Transverse colon (tissue), 4 donors: ENCODE measurements at places on chromosomes 11 and 22. TPM values are rescaled to one million over a fixed set of nuclear protein-coding genes. Genes with fewer than 3 reads are reported as not detected.
A peak's percentile ranks its signal among the peaks of the same experiment; 100 is the strongest.

ELMOD1 gene
- 0.27 TPM for total RNA-seq

GRCh38 chr22:40541300-40541699 lies 95.2 kb downstream of the MRTFA start:
- DNase-seq, result no peak
- H3K4me1 ChIP-seq, result no peaks in the 10 kb centered on the region
- H3K27me3 ChIP-seq, result no peaks in the 10 kb centered on the region
- no peak overlapping the region for H3K27ac ChIP-seq
- H3K36me3 ChIP-seq, result no peaks in the 10 kb centered on the region
- H3K4me3 ChIP-seq, result no peak overlapping the region

NAV2 gene
- 35.2 TPM for total RNA-seq

DNA sequence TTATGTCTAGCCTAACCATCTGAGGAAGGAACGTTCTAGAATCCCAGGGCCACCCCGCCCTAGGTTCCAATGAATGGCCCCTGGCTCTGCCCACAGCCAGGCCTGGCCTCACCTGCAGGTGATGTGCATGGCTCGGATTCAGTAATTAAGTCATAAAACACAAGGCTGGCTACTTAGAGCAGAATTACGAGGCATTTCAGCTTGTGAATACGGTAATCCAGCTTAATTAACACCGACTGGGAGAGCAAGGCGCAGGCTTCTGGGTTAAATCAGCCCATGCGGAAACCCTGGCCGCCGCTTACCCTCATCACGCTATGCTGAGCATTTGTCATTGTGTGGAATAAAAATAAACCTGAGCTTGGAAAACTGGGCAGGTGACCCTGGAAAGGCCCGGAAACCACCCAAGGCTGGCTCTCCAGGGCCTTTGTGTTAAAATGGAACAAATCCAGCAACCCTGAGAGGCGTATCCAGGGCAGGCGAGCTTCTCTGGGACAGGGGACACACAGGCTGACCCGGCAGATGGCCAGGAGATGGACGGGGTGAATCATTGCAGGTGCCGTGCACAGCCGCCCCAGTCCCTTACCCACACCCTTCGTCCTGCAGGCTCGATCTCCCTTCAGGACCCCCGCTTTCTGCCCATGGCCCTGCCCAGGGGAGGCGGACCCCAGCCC lies 220.2 kb downstream of the CTTN start:
- no peak overlapping the region for H3K4me3 ChIP-seq
- peaks cover 8% of the 10 kb centered on the region for H3K4me1 ChIP-seq
- H3K27ac ChIP-seq, result peak overlapping the region; percentile 77
- no peaks in the 10 kb centered on the region for H3K36me3 ChIP-seq

- no peak overlapping the region for H3K4me3 ChIP-seq
- H3K27me3 ChIP-seq, result no peaks in the 10 kb centered on the region
- no peak overlapping the region for H3K27ac ChIP-seq
Measured at GRCh38 chr11:73965764-73966121, 14.9 kb downstream of the DNAJB13 start.

DNA sequence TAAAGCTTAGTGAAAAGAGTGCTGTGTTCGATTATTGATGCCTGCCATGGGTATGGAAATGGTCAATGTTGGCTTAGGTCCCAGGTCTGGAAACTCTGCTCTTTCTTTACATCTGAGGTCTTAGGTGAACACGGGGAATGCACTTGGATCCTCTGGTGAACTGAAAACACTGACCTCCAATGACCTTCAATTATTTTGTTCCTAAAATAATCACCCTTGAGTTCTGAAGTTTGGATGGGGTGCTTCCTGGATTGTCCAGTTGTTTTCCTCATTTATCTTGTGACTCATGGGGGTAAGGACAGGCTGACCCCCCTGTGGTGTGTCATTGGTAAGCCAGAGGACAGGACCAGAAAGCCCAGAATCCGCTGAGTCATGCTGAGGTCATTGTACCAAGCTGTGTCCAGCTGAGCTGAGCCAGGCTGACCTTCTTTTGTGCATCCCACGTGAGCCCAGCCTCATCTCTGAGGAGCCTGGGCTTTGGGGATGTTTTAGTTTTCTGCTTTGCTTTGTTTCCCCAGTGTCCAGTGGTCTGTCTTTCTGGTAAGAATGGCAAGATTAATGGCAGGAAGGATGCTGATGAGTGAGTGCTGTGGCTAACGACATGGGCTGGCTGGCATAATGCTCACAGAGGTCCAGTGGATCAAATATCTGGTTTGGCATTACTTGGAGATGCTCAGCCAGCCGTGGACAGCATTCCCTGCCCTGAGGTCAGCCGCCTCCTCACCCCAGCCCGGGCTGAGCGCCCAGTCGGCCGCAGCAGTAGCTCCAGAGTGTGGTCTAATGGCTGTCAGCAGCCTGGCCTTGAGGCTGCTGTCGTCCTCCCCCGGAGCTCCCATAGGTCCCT lies 35.6 kb downstream of the AMPD3 start:
- H3K36me3 ChIP-seq, result no peaks in the 10 kb centered on the region
- DNase-seq, result peak; percentile 74
- H3K27me3 ChIP-seq, result no peaks in the 10 kb centered on the region

- no peaks in the 10 kb centered on the region for H3K4me1 ChIP-seq
- no peak for DNase-seq
- no peaks in the 10 kb centered on the region for H3K27me3 ChIP-seq
- H3K27ac ChIP-seq, result no peak overlapping the region
Measured at GRCh38 chr11:122363296-122363695, 247.3 kb upstream of the BLID start.

- peak; percentile 39 for DNase-seq
- H3K36me3 ChIP-seq, result peaks cover 3% of the 10 kb centered on the region
- peak overlapping the region; percentile 21 for H3K4me3 ChIP-seq
- peaks cover 31% of the 10 kb centered on the region for H3K4me1 ChIP-seq
Measured at GRCh38 chr11:64892411-64892831, 14.0 kb upstream of the EHD1 start.

DNA sequence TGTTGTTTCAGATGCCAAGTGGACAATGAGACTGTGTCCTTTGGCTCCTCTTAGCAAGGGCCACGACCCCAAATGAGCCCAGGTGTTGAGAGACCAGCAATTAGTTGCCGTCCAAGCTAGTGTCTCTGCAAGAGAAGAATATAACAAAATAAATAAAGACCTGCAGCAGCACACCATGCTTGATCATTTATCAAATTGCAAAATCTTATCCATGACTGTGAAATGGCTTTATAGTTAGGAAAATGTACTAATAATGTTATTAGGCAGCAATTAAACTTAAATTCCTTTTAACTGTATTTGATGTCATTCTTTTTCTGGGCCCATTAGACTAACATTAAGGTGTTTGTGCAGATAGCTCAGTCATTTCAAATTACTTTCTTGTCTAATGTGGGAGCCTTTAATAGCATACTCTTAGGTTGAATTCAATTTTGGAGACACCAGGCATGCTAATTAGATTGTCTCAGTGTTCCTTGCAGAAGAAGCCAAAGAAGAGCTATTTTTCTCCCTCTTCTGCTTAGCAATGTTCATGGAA lies 176.1 kb downstream of the RRAS2 start:
- no peaks in the 10 kb centered on the region for H3K36me3 ChIP-seq
- H3K27ac ChIP-seq, result no peak overlapping the region
- no peak overlapping the region for H3K4me3 ChIP-seq

ROBO4 gene
- 6.2 TPM for total RNA-seq

MGAT3 gene
- total RNA-seq, result 1.2 TPM

FAM227A gene
- 0.79 TPM for total RNA-seq

MN1 gene
- 1.1 TPM for total RNA-seq

- peaks cover 22% of the 10 kb centered on the region for H3K4me1 ChIP-seq
- peaks cover 46% of the 10 kb centered on the region for H3K27me3 ChIP-seq
- no peak overlapping the region for H3K4me3 ChIP-seq
- H3K27ac ChIP-seq, result peak overlapping the region; percentile 23
- H3K36me3 ChIP-seq, result no peaks in the 10 kb centered on the region
Measured at GRCh38 chr22:42717197-42717928, 3.3 kb downstream of the A4GALT start.

DNA sequence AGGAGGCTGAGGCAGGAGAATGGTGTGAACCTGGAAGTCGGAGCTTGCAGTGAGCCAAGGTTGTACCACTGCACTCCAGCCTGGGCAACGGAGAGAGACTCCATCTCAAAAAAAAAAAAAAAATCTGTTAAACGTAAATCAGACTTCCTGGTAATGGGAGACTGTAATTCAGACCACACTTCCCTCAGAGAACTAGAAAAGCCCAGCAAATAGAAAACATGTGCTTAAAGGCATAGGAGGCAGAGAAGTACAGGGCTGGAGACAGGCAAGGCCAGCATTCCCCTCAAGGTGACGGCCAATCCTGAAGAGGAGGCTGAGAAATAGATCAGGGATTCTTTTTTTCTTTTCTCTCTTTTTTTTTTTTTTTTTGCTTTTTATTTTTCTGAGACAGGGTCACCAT lies 8.2 kb downstream of the GGT5 start:
- H3K4me1 ChIP-seq, result no peaks in the 10 kb centered on the region
- no peak overlapping the region for H3K4me3 ChIP-seq
- no peak for DNase-seq
- H3K36me3 ChIP-seq, result no peaks in the 10 kb centered on the region
- H3K27me3 ChIP-seq, result no peaks in the 10 kb centered on the region

ELFN2 gene
- total RNA-seq, result not detected

GRCh38 chr11:80321786-80322185 lies 881.0 kb upstream of the TENM4 start:
- no peaks in the 10 kb centered on the region for H3K36me3 ChIP-seq
- H3K27me3 ChIP-seq, result no peaks in the 10 kb centered on the region
- no peaks in the 10 kb centered on the region for H3K4me1 ChIP-seq
- H3K4me3 ChIP-seq, result no peak overlapping the region
- H3K27ac ChIP-seq, result no peak overlapping the region

DNA sequence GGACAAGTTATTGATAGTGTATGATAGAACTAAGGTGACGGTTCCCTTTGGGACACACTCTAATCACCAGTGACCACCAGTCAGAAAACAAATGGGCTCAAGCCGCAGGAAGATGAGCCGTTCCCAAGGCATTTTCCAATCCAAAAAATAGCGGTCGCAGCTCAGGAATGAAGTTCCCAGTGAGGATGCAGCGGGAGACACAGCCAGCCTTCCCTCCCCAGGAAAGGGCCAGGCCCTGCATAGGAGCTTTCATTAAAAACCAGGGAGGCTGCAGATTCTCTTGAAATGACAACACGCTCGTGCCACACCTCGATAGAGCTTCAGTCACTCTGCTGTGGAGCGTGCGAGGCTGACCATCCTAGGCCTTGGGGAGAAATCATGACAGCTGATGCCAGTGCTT lies 65.8 kb upstream of the WNT7B start:
- H3K4me1 ChIP-seq, result peaks cover 19% of the 10 kb centered on the region
- H3K36me3 ChIP-seq, result no peaks in the 10 kb centered on the region
- H3K4me3 ChIP-seq, result no peak overlapping the region
- H3K27me3 ChIP-seq, result no peaks in the 10 kb centered on the region
- DNase-seq, result no peak
- peak overlapping the region; percentile 97 for H3K27ac ChIP-seq

MIOX gene
- not detected for total RNA-seq

- H3K4me3 ChIP-seq, result no peak overlapping the region
- H3K36me3 ChIP-seq, result no peaks in the 10 kb centered on the region
- H3K4me1 ChIP-seq, result no peaks in the 10 kb centered on the region
- no peaks in the 10 kb centered on the region for H3K27me3 ChIP-seq
- DNase-seq, result no peak
- H3K27ac ChIP-seq, result no peak overlapping the region
Measured at GRCh38 chr11:44840521-44841251, 110.0 kb downstream of the TP53I11 start.

- no peaks in the 10 kb centered on the region for H3K27me3 ChIP-seq
- H3K36me3 ChIP-seq, result no peaks in the 10 kb centered on the region
- no peaks in the 10 kb centered on the region for H3K4me1 ChIP-seq
- DNase-seq, result no peak
- H3K4me3 ChIP-seq, result no peak overlapping the region
- H3K27ac ChIP-seq, result no peak overlapping the region
Measured at GRCh38 chr11:126874276-126874675, 126.3 kb downstream of the KIRREL3 start.

PRR33 gene
- not detected for total RNA-seq

GRCh38 chr11:129283141-129283540 lies 91.0 kb upstream of the ARHGAP32 start:
- H3K4me3 ChIP-seq, result no peak overlapping the region
- H3K4me1 ChIP-seq, result peaks cover 25% of the 10 kb centered on the region
- no peaks in the 10 kb centered on the region for H3K27me3 ChIP-seq
- H3K36me3 ChIP-seq, result no peaks in the 10 kb centered on the region

DNA sequence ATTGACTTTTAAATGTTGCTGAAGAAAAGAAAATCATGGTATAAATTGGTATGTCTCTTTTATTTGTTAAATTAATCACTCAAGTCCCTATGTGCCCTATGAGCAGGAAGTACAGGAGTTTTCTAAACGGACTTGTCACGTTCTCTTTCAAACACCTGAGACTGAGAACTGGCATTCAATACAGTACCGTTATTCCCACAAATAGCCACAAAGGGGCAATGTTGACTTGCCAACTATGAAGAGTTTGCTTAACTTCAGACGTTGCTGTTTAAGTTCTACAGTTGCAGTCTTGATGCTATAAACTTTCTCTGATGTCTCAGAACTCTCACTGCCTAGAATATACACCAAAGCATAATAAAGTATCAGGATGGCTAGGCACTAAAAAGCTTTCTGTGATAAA lies 7.6 kb downstream of the OR56A1 start:
- DNase-seq, result no peak
- H3K36me3 ChIP-seq, result no peaks in the 10 kb centered on the region
- H3K27ac ChIP-seq, result no peak overlapping the region
- no peaks in the 10 kb centered on the region for H3K4me1 ChIP-seq
- no peaks in the 10 kb centered on the region for H3K27me3 ChIP-seq
- H3K4me3 ChIP-seq, result no peak overlapping the region

DNA sequence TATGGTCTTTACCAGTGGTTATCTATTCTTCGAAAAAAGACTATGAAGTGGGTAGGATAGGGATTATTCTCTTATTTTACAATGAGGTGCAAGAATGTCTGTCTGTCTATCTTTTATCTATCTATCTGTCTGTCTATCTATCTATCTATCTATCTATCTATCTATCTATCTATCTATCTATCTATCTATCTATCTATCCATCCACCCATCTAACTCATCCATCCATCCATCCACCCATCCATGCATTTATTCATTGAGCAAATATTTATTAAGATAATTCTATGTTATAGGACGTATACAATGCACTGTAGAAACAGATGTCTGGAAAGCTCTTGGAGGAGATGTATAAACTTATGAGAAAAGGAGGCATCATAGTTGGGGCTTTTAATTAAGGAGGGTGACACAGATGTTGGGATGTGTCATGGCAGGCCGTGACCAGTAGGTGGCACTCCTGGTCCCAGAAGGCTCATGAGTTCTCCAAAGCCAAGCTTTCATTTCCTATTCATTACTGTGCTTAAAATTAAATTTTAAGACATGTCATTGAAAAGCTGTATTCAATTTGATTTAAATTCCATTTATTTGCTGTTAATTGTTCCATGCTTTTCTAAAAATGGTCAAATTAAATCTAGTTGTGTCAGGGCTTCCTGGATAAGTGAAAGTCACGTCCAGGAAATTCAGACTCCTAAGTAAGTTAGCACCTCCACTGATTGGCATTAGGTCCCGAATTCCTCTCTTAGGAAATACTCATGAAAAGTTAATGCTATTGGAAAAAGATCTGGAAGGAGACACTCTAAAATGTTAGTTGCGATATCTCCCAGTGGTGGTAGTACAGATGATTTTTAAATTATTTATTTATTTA lies 19.0 kb upstream of the E2F8 start:
- no peak overlapping the region for H3K27ac ChIP-seq
- peak; percentile 75 for DNase-seq
- H3K4me3 ChIP-seq, result no peak overlapping the region
- no peaks in the 10 kb centered on the region for H3K27me3 ChIP-seq
- no peaks in the 10 kb centered on the region for H3K36me3 ChIP-seq
